ENCODE measurements at places on chromosomes 12 and 14.

DNA sequence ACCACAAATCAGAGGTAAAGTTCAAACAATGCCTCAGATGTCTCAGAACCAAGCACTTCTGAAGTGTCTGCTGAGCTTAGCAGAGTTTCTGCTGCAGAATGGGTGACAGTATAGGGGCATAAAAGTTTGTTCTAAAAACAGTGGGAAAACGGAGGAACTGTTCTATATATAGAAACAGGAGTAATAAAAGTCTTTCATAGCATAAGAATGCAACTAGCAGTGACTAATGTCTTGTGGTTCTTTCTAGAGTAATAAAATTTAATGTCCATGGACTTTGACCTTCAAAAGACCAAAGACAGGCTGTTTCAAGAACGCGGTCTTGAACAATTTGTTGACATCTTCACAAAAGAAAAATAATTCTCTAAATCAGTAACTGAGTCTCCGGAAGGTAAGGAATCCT lies 107.5 kb upstream of the FAR2 start:
- DNase-seq = no peak

- no peak for DNase-seq
Observed at GRCh38 chr14:26486922-26487321, 110.9 kb downstream of the NOVA1 start.

DNA sequence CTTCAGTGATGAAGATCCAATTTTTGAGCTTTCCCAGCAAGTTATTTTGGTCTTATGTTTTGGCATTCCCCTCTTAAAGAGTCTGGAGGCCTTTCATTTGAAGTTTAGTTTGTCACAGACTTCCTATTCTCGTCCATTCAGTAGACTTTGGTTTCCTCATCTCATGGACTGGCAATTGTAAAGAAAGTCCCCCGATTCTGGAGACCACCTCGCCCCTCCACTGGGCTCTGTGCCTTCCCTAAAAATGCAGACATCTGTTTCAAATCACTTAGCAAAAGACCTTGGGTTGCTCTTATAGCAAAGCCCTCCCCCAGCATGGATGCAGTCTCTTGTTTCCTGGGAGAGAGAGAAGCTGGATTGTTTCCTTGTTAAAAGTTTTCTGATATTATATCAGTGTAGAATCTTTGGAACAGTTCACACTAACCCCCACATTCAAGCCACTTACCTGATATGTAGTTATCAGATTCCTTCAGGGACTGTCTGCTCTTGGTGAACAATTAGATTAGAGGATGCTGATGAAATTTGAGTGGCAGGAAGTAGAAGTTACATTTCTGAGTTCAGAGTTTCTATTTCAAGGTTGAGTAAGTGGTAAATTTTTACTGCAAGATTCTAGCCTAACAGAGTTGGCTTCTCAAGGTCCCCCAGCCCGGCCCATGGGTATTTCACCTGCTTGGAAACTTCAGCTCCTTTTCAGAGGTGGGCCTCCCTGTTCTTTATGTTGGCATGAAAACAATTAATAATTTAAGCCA lies 56.3 kb downstream of the PLXNC1 start:
- DNase-seq = no peak

DNA sequence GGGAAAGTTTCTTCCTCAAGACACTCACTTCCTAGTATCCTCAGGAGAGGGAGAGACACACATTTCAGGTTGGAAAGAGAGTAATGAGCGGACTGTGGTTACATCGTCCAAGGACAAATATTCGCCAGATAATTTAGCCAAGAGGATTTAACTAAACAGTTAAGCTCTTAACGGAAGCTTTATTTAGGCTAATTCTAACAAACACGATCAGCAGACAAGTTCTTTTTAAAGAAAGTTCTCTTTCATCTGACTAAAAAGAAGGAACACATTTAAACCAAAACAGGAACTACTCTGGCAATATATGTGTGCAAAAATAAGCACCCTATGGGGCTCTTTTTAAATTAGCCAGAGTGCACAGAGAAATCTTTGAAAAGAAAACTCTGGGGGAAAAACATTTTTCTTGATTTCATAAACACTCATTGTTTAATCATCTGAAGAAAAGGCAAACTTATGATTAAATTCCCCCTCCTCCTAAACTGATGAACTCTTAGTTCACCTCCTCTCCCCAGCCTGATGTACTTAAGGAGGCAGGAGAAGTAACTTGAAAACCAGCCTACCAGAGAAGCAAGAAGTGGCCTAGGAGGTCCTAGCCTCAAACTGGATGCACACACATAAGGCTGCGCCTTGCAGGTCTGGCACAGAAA lies 13.3 kb upstream of the BTG1 start:
- DNase-seq = no peak

GRCh38 chr12:26831951-26832821 lies 808 bp downstream of the ITPR2 start:
- DNase-seq = peak; percentile 40

GRCh38 chr12:26936559-26937442 lies 980 bp downstream of the INTS13 start:
- DNase-seq = no peak

DNA sequence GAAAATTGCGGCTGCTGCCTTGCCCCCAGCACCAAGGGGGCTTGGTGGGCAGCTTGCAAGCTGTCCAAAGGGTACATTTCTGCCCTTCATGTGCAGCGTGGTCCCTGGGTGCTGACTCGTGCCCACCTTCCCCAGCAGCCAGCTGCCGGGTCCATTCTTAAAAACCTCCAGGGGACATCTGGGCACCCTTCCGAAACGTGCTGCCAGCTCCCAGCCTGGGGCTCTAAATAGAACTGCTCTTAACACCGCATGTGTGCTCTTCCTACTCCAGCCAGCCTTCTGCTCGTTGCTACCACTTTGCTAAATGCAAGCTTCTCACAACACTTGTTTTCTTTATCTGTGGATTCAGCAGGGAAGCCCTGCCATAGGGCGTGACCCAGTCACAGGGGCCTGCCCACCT lies 66.0 kb downstream of the RIMBP2 start:
- no peak for DNase-seq

DNA sequence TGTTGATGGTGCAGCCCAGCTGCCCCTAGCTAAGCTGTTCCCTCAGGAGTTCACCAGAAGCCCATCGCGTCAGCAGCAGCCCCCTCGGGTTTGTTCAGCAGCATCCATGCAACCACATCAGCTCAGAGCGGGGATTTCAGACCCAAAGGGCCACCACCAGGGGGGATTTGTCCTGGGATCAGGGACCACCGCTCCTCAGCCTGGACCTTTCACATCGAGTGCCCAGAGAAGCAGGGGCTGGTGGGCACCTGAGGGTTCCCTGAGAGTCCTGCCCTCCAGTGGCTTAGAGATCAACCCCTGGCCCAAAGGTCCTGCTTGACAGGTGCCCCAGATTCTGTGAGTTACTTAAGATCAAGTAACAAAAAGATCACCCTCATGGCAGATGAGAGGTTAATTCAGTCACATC lies 65.9 kb upstream of the C14orf180 start:
- DNase-seq = no peak
